ENCODE measurements at places on chromosomes 1 and 21. TPM values are rescaled to one million over a fixed set of nuclear protein-coding genes. Genes with fewer than 3 reads are reported as not detected.

DNA sequence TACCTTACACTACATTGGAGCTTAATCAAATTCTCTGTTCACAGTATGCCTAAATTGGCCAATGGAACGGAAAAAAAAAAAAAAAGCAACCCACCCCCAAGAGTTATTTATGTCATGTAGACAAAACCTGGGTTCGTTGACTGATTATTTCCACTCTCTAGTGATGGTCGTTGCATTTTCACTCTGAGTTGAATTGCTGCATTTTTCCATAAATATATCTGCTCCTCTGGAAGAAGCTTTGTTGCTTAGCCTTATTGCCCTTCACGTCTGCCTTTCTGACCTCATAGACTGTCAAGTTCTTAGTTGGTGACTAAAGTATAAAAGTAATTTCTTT, 90.2 kb upstream of the RUNX1 start:
- no peak for DNase-seq

Gene SPRR2B
- total RNA-seq = not detected

DNA sequence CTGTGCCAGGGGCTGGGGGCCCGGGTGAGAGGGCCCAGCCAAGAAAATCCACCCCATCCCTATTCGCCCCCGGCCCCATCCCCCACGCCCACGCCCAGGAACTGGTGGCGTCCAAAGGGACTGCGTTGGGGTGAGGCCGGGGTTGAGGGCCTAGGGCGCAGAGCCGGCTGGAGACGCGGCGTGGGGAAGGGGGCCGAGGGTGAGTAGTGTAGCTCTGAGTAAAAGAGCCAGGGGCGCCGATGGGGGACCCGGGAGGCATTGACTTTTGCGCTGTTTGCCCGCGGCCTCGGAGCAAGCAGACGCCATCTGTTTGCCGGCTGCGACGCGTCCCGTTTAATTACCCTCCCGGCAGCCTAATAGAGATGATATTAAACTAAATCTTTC, 3.5 kb upstream of the DMRTA2 start:
- no peak for DNase-seq

DNA sequence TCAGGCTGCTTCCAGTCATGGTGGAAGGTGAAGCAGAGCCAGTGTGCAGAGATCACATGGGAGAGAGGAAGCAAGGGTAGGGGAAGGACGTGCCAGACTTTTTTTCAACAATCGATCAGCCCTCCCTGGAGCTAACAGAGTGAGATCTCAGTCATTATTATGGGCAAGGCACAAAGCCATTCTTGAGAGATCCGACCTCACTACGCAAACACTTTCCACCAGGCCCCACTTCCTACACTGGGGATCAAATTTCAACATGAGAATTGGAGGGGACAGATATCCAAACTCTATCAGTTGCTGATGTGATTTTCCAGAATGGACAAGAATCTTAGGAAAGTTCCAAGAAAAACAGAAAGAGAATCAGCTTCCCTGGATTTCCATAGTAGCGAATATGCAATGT, 60.5 kb downstream of the BACE2 start:
- no peak for DNase-seq

Gene TRNP1
- 159 TPM for total RNA-seq
